ENCODE measurements at places on chromosomes 1 and 21.
A peak's percentile ranks its signal among the peaks of the same experiment; 100 is the strongest.

DNA sequence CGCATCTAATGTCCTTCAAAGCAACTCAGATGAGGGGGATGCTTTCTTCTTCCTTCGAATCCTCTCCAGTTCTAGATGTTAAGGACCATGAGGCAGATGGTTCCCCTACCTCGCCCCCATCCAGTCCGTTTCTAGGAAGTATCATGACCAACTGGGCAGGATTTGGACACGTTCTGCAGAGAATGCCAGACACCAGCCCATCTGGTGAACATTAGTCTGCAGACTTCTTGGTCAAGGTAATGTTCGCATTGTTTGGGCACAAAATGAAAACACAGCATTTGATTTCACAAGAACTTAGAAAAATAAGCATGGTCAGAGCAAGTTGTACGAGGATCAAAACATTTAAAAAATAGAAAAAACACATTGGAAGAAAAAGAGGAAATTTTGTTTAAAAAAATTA lies 25.4 kb upstream of the ADARB1 start:
- DNase-seq, result no peak

DNA sequence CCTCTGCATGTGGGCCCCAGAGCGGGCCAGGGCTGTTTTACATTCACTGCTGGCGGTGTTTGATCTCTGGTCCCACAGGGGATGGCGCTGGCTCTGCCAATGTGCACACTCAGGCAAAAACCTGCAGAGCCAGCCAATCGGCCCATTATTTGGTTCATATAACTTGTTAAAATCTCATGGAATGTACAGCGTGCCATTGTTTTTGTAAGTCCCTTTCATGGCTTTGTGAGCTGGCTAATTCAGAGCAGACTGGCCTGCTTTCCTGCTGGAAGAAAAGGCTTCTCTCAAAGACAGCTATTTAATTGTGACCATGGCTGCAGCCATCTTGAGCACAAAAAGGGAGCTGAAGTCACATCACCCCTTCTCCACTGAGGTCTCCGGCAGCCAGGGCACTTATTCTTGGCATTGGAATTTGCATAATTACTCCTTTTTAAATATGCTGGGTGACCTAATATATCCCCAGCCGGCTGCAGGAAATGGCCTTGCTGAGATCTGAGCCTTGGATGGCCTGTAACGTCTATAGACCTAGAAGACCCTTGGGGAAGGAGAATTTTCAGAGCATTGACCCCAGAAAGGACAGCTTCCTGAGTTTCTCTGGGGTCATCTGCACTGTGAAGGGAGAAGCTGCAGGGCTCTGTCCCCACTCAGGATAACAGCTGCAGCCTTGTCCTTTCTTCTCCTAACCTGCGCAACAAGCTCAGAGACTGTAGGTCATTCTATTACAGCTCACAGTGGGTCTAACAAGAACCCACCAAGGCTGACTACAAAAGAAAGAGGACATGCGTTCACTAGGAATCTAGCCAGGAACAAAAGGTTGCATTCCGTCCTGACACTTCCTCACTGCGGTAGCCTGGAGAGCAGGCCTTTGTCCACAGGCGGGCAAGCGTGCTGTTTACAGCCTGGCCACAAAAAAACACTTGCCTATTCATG lies 45.8 kb downstream of the BCAR3 start:
- DNase-seq, result no peak

- peak; percentile 42 for DNase-seq
Observed at GRCh38 chr1:161427733-161428516, 60.2 kb upstream of the CFAP126 start.

DNA sequence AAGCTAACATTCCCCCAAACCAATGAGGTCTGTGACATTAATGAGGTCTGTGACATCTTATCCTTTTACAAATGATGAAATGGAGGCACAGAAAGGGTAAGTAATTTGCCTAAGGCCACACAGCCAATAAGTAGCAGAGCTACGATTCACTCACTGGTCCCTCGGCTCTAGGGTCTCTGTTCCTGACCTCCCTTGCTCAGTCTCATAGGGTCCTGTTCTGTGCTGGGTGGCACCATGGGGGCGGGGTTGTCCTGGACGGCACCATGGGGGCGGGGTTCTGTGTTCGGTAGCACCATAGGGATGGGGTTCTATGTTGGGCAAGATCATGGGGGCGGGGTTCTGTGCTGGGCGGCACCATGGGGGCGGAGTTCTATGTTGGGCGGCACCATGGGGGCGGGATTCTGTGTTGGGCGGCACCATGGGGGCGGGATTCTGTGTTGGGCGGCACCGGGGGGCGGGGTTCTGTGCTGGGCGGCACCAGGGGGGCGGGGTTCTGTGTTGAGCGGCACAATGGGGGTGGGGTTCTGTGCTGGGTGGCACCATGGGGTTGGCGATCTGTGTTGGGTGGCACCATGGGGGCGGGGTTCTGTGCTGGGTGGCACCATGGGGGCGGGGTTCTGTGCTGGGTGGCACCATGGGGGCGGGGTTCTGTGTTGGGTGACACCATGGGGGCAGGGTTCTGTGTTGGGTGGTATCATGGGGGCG lies 55.6 kb downstream of the CLSTN1 start:
- no peak for DNase-seq

Measured in HFF-Myc (cell line).